ENCODE measurements at places on chromosomes 13 and 19.

GRCh38 chr13:29733147-29733611, 117.2 kb downstream of the UBL3 start:
- DNase-seq: no peak

- no peak for DNase-seq
These were observed 485.3 kb downstream of the SLITRK6 start for GRCh38 chr13:85313761-85314503.

GRCh38 chr13:106480351-106480910, 55.0 kb downstream of the EFNB2 start:
- no peak for DNase-seq

DNA sequence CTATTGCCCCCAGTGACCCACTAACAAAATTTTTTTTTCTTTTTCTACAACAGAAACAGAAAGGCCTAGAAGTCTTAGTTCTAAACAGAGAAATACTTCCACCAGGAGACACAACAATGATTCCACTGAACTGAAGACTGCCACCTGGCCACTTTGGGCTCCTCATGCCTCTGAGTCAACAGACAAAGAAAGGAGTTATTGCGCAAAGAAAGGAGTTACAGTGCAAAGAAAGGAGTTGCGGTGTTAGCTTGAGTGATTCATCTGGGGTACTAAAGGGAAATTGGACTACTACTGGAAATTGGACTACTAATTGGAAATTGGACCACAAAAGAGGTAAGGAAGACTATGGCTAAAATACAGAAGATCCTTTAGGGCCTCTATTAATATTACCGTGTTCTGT, 116.6 kb downstream of the PCDH17 start:
- no peak for DNase-seq

- no peak for DNase-seq
These were observed at the start of gene CYP2B6 for GRCh38 chr19:40990972-40991381. Gene CYP2B6 (plus strand): TSS chr19:40991282. CDS start chr19:40991306, 24 bp downstream.

DNA sequence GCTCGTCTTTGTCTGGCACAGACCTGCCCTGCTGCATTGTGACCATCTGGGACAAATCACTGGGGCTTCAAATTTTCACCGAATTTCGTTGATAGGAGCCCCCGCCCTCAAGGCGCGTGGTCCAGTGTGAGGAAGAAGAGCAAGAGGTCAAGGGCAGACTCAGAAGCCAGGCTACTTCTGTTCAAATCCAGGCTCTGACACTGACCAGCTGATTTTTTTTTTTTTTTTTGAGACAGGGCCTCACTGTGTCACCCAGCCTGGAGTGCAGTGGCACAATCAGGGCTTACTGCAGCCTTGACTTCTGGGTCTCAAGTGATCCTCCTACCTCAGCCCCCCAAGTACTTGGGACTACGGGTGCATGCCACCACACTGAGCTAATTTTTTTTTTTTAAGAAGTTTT, 7.2 kb downstream of the SYNGR4 start:
- no peak for DNase-seq

GRCh38 chr13:99314640-99315176, 7.5 kb upstream of the GPR183 start:
- DNase-seq: no peak

GRCh38 chr13:98020271-98020670, 66.8 kb downstream of the IPO5 start:
- DNase-seq: no peak

GRCh38 chr13:95403349-95404140, 102.3 kb upstream of the ABCC4 start:
- DNase-seq: no peak

GRCh38 chr19:8332976-8333766, 9.9 kb downstream of the KANK3 start:
- no peak for DNase-seq

GRCh38 chr19:38070573-38070972, 153.4 kb downstream of the DPF1 start:
- DNase-seq: no peak

- no peak for DNase-seq
These were observed 547.0 kb upstream of the GPC6 start for GRCh38 chr13:92679602-92680001.

GRCh38 chr13:93778548-93778947, 551.9 kb downstream of the GPC6 start:
- DNase-seq: no peak

DNA sequence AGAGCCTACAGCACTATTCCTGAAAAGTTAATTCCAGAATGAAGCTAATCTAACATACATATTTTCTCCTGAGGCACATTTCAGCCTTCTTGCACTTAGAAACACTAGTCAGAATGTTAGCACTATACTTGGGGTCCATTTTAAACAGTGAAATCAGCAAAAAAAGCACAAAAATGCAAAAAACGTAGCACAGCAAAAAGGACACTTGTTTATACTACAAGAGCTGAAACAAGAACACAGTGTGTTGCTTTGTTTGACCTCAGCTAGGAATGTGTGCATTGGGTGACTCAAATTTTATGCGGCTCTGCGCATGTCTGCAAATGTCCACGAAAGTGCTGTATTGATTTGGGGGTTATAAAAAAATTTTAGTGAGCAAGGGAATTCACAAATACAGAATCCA, 226.2 kb downstream of the KCNRG start:
- no peak for DNase-seq

DNA sequence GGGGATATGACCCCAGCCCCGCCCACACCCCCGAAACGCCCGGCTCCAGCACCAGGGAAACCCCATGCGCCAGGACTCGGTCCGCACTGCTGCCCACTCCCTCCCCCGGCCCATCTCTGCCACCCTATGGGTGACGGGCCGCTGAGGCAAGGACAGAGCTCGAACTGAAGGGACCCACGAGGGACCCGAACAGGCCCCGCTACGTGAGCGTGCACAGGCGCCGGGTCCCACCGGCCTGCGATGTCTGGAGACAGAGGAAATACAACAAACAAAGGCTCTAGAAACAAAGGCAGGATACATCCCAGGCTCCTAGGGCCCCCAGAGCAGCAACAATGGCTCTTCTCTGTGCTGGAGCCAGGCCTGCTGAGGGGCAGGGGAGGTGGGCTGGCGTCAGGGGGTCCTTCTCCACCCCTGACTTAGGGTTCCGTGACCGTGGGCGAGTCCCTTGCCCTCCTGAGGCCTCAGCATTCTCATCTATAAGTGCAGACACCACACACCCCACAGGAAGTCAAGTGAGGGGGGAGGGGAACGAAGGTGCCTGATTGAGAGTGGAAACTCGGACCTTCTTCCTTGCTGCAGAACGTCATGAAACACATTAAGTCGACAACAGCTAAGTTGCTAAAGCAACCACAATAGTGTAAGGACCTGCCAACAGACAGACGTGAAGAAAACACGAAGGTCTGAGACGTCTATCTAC, 3.1 kb downstream of the ABHD17A start:
- DNase-seq: no peak

- DNase-seq: no peak
These were observed 68.2 kb downstream of the NHLRC3 start for GRCh38 chr13:39106216-39107005.

All from mesothelial cell of epicardium (in vitro differentiated cells).